ENCODE measurements at places on chromosomes 12 and 14. TPM values are rescaled to one million over a fixed set of nuclear protein-coding genes. Genes with fewer than 3 reads are reported as not detected.

SERPINA10 gene
- not detected for total RNA-seq

SMCO2 gene
- total RNA-seq = 0.36 TPM

PCK2 gene
- total RNA-seq = 19.2 TPM

SERPINA4 gene
- not detected for total RNA-seq

TMED8 gene
- total RNA-seq = 8.2 TPM

ACAD10 gene
- 12.5 TPM for total RNA-seq

CDCA3 gene
- total RNA-seq = 68.4 TPM

PLEK2 gene
- total RNA-seq = 25.9 TPM

Measured in A549 treated with ZK216348 at 1 μM for 4 hours (cell line).